ENCODE measurements at places on chromosomes 6 and 20.

GRCh38 chr6:144758602-144759001 lies 473.5 kb downstream of the UTRN start:
- no peak overlapping the region for H3K4me3 ChIP-seq
- no peak for DNase-seq
- no peak overlapping the region for H3K27ac ChIP-seq
- no peaks in the 10 kb centered on the region for H3K36me3 ChIP-seq
- no peaks in the 10 kb centered on the region for H3K4me1 ChIP-seq

GRCh38 chr6:21332077-21332476 lies 261.5 kb upstream of the SOX4 start:
- H3K36me3 ChIP-seq: no peaks in the 10 kb centered on the region
- H3K4me3 ChIP-seq: no peak overlapping the region
- no peaks in the 10 kb centered on the region for H3K27me3 ChIP-seq
- DNase-seq: no peak
- H3K4me1 ChIP-seq: no peaks in the 10 kb centered on the region
- no peak overlapping the region for H3K27ac ChIP-seq

GRCh38 chr20:11642866-11643265 lies 274.8 kb upstream of the BTBD3 start:
- no peak for DNase-seq
- no peak overlapping the region for H3K4me3 ChIP-seq
- no peaks in the 10 kb centered on the region for H3K36me3 ChIP-seq
- H3K4me1 ChIP-seq: no peaks in the 10 kb centered on the region
- H3K27me3 ChIP-seq: no peaks in the 10 kb centered on the region

GRCh38 chr6:139082370-139082769 lies 52.5 kb upstream of the HECA start:
- H3K4me3 ChIP-seq: no peak overlapping the region
- H3K27me3 ChIP-seq: no peaks in the 10 kb centered on the region
- H3K27ac ChIP-seq: peak overlapping the region; percentile 67
- H3K36me3 ChIP-seq: no peaks in the 10 kb centered on the region
- no peak for DNase-seq

DNA sequence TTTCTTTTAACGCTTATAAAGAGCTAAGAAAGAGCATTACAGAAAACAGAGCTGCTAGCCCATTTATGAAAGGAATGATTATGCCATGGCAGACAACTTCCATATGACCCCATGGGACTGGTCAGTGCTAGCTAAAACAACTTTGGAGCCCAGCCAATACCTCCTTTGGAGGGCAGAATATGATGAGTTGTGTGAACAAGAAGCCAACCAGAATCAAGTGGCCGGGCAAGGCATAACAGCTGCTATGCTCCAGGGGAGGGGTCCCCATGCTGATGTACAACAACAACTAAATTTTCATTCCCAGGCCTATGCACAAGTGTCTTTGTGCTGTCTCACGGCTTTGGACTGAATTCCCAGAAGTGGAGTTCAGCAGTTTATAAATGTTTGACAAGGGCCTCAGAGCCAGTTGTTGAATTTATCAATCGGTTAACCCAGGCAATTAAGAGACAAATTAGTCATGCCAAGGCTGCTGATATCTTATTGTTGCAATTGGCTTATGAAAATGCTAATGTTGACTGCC lies 65.0 kb upstream of the ASCC3 start:
- H3K4me3 ChIP-seq: no peak overlapping the region
- no peak overlapping the region for H3K27ac ChIP-seq
- no peaks in the 10 kb centered on the region for H3K27me3 ChIP-seq
- no peaks in the 10 kb centered on the region for H3K36me3 ChIP-seq
- no peaks in the 10 kb centered on the region for H3K4me1 ChIP-seq

Data from aorta (tissue), 5 donors.